NCI-H1694 treated with DMSO at 0.1 percent for 48 hours (cell line): ENCODE measurements at places on chromosomes 12 and 14.

DNA sequence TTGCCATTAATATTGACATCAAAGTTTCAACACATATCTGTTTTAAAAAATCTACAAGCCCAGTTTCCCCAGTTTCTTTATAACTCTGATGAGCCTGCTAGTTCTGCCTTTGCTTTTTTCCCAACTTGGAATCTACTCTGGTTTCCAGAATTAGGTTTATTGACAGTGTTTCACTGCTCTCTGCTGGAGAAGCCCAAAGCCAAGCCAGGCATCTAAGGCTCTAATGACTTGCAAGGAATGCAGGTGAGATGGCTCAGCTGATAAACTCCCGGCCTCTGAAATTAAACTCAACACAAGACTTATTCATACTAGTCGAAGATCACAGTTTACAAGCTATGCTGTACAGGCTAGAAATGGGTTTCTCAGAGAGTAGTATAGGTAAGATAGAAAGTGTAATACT is 54.3 kb downstream of the HMGA2 start:
- no peak for DNase-seq

- DNase-seq: no peak
Observed at GRCh38 chr14:99262977-99263448, 9.0 kb downstream of the BCL11B start.

GRCh38 chr12:39780411-39780912 is 160.9 kb upstream of the ABCD2 start:
- no peak for DNase-seq

GRCh38 chr14:33454707-33455106 is 496.2 kb downstream of the EGLN3 start:
- DNase-seq: no peak

DNA sequence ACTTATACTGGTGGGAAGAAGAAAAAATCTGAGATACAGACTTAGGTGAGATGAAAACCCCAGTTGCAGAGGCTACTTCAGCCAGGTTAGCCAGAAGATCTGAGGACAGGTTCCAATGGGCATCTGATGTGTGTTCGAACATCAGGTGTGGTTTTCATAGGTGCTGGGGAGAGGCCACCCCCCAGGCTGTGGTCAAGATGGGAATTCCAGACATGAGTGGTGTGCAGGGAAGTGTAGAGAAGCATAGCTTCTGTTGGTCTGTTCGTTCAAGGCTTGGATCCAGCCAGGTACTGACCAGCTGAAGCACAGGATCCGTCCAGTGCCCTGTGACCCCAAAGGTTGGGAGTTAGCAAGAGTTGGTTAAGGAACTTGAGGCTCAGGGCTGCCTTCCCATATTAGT is 85.5 kb downstream of the SSPN start:
- DNase-seq: no peak

DNA sequence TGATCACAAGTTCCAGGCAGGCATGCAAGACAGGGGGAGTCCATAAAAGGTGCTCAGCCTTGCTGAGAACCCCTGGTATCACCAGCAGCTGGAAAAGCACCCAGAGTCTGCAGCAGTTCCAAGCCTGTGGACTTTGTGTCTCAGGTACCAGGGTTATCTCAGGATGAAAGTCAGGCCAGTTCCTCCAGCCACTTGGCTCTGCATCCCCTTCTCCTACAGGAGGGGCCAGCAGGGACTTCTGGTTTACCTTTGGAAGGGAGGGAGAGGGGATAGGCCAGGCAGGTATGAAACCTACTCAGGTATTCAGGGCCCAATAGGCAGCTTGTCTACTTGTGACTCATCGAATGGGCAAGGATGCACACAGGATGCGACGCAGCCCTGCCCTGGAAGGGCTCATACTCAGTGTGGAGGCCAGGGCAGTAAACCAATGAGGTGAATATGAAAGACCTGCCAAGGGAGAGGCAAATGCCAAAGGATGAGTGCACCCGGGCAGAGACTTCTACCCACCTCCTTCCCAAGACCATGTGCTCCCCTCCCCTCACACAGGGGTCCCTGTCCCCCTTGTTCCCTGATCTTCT is 148.2 kb downstream of the SLC38A6 start:
- no peak for DNase-seq

- no peak for DNase-seq
Observed at GRCh38 chr14:63438065-63438757, 105.0 kb downstream of the PPP2R5E start.

DNA sequence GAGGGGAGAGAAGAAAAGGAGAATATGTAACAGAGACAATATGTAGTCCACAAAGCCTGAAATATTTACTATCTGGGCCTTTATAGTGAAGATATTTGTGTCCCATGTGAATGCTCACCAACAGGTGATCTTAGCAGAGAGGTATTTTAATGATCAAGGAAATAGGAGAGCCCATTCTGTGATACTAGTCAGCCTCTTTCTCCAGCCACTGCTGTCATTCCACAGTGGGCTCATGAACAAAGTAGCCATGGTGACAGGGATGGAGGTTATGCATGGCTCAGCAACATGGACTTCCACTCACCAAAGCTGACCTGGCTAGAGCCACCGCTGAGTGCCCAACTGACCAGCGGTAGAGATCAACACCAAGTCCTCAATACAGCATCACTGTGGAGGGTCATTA is 58.2 kb downstream of the OSBPL8 start:
- DNase-seq: no peak
